CMK (cell line): ENCODE measurements at places on chromosomes 7 and 10.

- no peak for DNase-seq
Observed at GRCh38 chr10:72081772-72082590, 6.4 kb downstream of the SPOCK2 start.

DNA sequence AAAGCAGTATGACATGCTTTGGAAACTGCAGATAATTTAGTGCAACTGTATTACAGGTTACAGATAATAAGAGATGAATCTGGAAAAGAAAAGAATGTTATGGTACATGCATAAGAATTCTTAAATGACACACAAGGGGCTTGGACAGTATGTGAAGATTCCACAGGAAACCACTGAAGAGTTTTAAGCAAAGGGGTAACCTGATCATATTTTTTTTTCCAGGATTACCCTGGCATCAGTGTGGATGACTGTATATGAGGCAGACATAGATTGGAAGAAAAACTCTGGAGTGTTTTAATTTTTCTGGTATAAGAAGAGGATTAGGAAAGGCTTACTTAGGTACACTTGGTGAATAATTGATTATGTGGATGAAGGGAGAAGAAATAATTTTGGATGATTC lies 8.1 kb downstream of the TFPI2 start:
- DNase-seq, result no peak

- DNase-seq, result no peak
Observed at GRCh38 chr7:33979807-33980355, 74.5 kb downstream of the BMPER start.

- no peak for DNase-seq
Observed at GRCh38 chr10:58414270-58415041, 29.2 kb downstream of the TFAM start.

DNA sequence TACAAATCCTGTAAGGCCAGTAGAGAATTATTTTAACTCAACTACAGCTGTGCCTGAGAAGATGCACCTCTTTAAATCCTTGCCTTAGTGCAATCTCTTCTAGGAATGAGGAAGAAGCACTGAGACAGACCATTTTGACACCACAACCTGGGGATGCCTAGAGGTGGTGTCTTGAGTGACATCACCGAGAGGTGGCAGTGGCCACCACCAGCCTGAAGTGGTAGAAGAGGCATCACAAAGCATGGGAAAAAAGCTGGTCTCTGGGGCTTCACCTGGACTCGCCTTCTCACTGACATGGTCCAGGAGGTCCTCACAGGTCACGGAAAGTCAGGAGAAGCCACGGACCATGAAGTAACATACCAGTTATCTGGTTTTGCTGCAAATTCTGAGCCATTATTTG lies 99.2 kb upstream of the PDLIM1 start:
- DNase-seq, result no peak

GRCh38 chr10:30550967-30551815 lies 78.4 kb downstream of the LYZL2 start:
- peak; percentile 34 for DNase-seq

- no peak for DNase-seq
Observed at GRCh38 chr7:98802088-98802780, 67.6 kb downstream of the TMEM130 start.

GRCh38 chr7:139762886-139763285 lies 14.9 kb downstream of the HIPK2 start:
- DNase-seq, result no peak

- DNase-seq, result no peak
Observed at GRCh38 chr7:128197589-128197988, 43.5 kb upstream of the LEP start.

DNA sequence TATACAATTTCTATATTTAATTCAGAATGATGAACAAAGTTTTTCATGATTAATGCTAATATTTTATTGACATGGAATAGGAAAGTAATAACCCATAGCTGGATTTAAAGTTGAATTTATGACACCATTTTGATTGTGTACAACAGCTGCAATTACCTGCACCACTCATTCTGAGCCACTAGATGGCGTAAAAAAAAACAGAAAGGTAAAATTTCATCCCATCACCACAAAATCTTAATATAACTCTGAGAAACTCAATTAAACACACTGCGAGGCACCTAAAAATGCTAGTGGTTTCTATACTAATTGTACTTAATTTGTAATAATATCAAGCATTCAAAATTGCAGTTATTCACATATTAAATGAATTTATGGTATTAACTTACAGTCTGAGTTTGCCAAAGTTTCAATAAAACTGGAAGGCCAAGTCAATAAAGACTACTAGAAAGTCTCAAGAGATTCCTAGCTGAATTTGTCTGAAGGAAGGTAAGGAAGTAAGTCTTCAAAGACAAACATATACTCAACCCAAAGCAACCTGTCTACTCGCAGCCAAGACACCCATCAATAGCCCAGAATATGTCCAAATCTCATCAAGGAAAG lies 182.5 kb downstream of the SKAP2 start:
- no peak for DNase-seq

GRCh38 chr7:130256704-130257103 lies 10.0 kb upstream of the CPA2 start:
- DNase-seq, result no peak

- no peak for DNase-seq
Observed at GRCh38 chr7:141541375-141541774, 9.8 kb upstream of the AGK start.

GRCh38 chr7:4157651-4158050 lies 524.4 kb upstream of the FOXK1 start:
- no peak for DNase-seq

GRCh38 chr10:50260791-50261281 lies 9.5 kb upstream of the ASAH2 start:
- DNase-seq, result no peak

DNA sequence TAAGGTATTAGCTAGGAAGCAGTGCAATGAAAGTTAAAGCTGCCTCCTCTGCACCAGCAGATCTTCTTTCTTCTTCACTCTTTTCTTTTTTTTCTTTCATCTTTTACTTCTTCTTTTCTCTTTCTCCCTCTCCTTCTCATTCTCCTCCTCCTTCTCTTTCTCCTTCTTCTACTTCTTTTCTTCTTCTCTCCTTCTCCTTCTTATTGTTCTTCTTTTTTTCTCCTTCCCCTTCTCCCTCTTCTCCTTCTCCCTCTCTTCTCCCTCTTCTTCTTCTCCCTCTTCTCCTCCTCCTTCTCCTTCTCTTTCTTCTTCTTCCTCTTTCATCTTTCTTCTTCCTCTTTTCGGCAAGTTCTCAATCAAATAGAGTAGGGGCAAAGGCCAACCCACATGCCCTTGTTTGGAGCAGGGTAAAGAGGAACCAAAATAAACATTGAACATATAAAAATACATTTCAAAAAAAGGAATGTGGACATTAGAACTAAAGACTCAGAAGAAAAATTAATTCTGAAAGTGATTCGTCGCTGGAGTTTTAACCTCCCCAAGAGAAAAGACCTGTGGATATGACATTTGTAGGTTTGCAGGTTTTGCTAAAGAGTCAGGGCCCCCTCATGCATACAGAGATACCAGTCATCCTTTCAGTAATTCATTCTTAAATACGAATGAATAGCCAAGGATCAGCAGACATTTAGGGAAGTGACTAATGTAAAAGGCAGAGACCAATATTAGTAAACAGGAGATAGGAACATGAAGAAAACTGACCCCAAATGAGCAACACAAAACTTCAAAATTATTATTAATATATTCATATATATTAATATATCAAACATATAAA lies 93.0 kb upstream of the RSU1 start:
- no peak for DNase-seq

DNA sequence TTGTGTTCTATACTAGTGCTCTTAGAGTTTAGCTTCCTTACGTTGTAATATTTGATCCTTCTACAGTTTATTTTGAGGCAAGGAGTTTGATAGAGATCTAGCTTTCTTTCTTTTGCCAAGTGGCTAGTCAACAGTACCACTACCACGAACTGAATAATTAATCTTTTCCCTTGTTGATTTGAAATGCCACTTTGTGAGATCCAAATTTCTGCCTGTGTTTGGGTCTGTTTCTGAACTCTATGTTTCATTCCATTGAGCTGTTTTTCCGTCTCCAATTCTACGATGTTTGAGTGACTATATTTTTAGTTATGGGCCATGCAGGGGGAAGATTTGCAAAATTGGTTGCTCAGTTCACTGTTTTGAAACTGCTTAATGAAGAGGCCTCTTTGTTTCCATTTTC lies 134.7 kb downstream of the KIAA1217 start:
- no peak for DNase-seq

DNA sequence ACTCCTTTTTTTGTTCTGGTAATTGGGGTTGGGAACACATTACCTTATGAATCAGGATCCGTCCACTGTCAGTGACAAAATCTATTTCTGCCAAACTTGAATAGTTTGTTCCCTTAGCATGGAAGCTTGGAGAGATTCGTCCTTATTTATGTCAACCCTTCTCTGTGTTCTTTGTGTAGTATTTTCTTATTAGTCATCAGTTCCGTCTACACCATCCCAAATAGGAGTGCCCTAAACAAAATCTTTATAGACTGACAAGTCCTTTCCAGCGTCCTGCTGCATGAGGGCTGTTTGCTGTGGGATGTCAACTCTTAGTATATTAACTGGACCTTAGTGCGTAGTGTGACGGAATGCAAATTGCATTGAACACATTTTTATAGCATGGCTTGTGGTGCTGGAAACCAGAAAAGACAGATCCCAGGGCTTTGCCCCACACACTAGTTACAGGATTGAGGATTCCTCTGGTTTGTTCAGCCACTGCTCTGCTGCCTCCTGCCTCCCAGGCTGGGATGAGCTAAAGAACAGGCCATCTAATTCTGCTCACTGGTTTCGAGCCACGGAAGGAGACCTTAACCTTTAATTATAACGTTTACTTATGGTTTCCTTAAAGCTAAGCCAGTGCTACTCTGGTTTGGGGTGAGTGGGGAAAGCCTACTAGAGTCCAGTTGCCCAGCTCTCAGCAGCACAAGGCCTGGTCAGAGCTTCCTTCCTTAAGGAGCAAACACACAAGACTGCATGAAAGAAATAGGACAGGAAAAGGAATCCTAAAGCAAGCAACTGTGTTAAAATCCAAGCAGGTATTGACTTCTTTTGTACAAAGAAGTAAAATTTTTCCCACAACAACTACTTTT lies 194.4 kb downstream of the CCSER2 start:
- DNase-seq, result no peak

DNA sequence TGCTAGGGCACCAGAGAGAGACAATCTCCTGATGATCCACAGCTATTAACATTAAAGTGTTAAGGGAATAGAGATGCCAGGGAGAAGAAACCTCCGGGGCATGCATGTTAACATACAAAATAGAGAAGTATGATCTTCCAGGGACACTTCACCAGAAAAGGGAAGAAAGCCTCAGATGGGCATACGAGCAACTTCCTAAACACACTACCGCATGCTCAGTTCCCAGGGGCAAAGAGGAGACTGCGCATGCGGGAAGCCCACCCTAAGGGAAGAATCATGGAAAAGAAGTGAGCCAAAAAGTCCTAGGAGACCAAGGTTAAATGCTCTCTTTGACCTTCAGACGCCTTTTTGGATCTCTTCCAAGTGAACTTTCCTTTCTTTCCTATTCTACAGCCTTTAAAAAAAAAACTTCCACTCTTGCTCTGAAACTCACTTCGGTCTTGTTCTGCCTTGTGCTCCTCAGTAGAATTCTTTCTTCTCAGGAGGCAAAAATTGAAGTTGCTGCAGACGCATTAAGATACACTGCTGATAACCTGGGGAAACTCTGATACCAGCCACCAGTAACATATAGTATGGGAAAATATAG lies 1211.3 kb downstream of the REEP3 start:
- DNase-seq, result no peak

- no peak for DNase-seq
Observed at GRCh38 chr10:109981650-109982049, 26.1 kb upstream of the ADD3 start.

DNA sequence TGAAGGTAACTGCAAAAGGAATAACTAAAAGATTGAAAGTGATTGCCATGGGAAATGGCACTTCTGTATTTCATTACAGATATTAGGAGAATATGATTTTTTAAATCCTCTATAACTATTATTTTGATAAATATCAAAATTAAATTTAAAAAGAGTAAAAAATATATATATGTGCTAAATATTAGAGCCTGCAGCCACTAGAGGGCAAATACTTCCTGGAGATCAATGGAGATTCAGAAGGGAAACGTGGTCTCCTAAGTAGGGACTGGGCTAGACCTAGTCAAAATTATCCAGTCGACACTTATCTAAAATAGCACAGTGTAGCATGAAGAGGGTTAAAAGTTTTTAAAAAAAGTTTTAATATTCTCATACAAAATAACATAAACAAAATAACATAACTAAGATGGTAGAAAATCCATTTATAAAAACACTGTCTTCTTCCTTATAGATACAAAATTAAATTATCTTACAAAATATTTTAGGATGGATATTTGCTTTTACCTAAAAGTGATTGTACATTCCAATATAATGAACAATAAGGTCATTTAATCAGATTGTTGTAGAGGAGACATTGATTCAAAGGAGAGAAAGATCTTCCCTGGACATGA lies 434.3 kb downstream of the MDFIC start:
- no peak for DNase-seq

DNA sequence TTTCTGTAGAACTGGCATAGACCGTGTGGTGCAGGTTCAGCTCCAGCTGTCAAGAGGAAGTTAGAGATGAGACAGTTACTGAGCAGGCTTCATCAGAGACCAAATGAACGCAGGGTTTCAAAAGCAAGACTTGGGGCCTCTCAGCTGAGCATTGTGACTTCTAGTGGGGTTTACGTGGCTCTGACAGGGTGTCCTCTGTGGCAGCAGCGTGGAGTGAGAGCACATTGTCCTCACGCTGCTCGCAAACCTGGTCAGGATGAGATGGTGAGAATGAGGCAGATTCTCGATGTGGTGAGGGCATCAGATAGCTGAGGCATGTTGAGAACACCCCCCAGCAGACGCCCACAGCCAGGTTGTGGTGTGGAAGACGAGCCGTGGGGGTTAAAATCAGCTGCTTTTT lies 126.0 kb downstream of the DNAJB6 start:
- DNase-seq, result no peak

GRCh38 chr7:50853311-50853710 lies 70.6 kb upstream of the GRB10 start:
- DNase-seq, result no peak

DNA sequence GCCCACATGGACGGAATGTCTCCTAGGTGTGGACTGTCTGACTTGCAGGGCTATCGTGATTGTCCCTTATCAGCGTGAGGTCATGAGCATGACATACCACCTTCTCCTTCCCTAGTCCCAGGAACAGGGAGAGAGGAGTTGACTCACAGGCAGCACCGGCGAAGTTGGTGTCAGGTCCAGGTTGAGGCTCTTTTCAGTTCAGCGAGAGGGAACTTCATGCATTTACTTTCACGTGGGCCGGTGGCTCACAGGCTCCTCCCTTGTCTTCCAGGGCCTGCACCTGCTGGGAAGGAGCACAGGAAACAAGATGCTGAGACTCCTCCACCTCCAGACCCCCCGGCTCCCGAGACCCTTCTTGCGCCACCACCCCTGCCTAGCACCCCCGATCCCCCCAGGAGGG lies 46.1 kb downstream of the PROSER2 start:
- DNase-seq, result no peak

- peak; percentile 8 for DNase-seq
Observed at GRCh38 chr7:77696643-77697534, 630 bp downstream of the RSBN1L start.

GRCh38 chr10:110326351-110327032 lies 21.8 kb upstream of the SMNDC1 start:
- no peak for DNase-seq
